ENCODE measurements at places on chromosomes 7 and 10.

DNA sequence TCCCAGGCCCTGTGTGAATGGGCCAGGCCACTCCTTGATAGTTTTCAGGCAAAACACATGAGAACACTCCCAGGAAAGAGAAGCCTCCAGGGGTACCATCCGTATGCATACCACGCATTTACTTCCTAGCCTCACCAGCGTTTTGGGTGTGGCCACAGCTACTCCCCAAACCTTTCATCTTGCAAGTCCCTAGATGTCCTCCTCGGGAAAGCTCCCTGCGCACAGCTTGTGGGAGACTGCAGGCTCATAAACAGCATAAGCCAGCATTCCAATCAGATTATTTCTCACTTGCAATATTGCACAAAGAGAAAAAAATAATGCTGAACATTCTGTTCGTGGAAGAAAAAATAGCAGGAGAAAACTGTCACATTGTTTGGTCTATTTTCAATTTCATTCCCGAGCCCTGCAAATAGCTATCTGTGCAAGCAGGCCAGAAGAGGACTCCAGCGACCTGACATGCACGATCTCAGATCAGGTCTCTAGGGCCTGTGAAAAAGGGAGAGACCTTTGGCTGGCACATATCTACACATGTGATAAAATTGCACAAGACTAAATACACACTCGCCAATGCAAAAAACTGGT, 175.6 kb downstream of the PLXNA4 start:
- DNase-seq, result peak; percentile 55

- no peak for DNase-seq
These were observed 635.4 kb upstream of the PFKP start for GRCh38 chr10:2431961-2432360.

- DNase-seq, result no peak
These were observed 168.6 kb downstream of the MLLT10 start for GRCh38 chr10:21702633-21703111.

DNA sequence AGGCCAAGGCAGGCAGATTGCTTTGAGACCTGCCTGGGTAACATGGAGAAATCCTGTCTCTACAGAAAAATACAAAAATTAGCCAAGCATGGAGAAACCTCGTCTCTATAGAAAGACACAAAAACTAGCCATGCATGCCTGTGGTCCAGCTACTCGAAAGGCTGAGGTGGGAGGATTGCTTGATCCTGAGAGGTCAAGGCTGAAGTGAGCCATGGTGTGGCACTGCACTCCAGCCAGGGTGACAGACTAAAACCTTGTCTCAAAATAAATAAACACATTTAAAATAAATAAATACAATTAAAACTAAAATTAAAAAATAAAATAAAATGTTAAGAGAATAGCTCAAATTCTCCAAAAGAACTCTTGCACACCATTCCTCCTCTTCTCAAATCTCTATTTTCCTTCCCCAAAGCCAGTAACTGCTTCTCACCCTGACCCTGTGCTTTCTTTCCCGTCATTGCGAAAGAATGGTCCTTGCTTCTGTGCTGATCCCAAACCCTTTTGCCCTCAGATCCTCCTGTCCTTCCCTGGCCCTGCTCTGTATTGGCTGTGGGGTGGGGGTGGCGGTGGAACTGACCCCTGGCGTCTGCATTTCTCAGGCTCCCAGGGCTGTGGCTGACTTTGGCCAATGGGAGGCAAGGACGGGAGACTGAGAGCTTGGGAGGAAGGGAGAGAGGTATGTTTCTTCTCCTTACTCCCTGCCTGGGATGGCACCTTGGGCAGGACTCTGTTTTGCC, 12.4 kb downstream of the SRGN start:
- DNase-seq, result no peak

- peak; percentile 84 for DNase-seq
These were observed 103.0 kb downstream of the CTBP2 start for GRCh38 chr10:125057158-125058001.

DNA sequence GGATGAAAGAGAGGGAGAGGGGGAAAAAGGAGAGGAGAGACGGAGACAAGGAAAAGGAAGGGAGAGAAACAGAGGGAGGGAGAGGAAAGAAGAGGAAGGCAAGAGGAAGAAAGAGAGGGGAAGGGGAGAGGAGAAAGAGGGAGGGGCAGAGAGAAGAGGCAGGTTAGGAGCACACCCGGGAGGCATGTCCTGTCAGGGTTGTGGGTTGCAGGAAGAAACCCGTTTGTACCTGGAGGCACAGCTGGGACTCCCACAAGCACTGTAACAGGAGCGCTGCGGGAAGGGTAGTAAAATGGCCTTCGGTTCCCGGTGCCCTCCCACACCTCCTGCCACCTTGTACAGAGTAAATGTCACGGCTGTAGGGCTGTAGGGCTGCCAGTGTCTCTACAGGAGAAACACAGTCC, 24.7 kb downstream of the FGFR2 start:
- DNase-seq, result no peak

DNA sequence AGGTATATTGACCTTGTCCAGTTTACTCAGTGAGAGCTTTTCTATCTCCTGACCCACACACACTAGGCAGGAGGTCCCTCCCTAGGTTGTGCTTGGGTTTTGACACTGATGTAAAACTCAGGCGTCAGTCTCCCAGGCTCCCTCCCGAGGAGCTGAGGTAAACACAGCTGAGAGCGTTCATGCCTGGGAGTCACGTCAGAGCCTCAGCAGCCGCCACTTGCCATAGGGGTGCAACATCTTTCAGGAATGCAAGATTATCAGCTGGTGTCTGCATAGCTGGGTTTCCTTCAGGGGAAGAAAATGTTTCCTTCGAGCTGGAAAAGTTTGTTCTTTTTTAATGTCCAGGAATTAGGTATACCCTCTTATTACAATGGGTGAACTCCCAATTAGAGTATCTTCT, 70.6 kb downstream of the FGFR2 start:
- no peak for DNase-seq

- DNase-seq, result peak; percentile 78
These were observed 62.3 kb downstream of the OSBPL3 start for GRCh38 chr7:24917510-24918239.

DNA sequence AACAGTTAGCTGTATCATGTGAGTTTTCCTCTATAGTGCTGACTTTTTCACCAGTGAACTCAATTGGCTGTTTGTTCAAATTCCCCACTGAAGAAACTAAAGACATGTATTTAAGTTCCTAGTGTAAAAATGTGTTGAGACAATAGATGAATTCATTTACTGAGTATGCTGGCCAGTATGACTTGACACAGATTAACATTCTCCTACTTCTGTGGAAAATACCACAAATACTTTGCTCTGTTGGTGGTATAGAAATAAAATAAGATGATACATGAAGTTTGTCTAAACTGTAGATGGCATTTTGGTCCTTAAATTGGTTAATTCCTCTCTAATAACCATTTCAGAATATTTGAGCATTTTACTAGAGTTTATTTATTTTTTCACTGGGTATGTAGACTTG, 227.7 kb upstream of the TEX47 start:
- no peak for DNase-seq

- DNase-seq, result no peak
These were observed 132.2 kb downstream of the ZNF365 start for GRCh38 chr10:62506371-62506770.

GRCh38 chr10:33721509-33721908, 387.0 kb upstream of the NRP1 start:
- no peak for DNase-seq

- peak; percentile 64 for DNase-seq
These were observed 1.6 kb upstream of the HILPDA start for GRCh38 chr7:128453836-128454804.

DNA sequence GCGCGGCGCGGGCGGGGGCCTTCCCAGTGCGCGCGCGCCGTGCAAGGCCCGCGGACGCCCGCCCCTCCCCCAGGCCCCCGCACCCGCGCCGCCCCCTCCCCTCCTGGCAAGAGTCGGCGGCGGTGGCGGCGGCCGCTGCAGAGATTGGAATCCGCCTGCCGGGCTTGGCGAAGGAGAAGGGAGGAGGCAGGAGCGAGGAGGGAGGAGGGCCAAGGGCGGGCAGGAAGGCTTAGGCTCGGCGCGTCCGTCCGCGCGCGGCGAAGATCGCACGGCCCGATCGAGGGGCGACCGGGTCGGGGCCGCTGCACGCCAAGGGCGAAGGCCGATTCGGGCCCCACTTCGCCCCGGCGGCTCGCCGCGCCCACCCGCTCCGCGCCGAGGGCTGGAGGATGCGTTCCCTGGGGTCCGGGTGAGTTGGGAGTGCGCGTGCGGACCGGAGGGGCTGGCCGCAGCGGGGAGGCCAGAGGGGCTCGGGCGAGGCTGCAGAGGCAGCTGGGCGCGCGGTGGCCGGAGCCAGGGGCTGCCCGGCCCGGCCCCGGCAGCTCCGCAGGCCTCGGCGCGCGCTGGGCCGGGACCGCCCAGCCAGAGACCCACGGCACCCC, at the start of gene BMPR1A:
Gene BMPR1A (plus strand): TSS at position 109 of the 602 bp plus-strand sequence. CDS start 119,400 bp downstream, outside the sequence.
- DNase-seq, result peak; percentile 99

DNA sequence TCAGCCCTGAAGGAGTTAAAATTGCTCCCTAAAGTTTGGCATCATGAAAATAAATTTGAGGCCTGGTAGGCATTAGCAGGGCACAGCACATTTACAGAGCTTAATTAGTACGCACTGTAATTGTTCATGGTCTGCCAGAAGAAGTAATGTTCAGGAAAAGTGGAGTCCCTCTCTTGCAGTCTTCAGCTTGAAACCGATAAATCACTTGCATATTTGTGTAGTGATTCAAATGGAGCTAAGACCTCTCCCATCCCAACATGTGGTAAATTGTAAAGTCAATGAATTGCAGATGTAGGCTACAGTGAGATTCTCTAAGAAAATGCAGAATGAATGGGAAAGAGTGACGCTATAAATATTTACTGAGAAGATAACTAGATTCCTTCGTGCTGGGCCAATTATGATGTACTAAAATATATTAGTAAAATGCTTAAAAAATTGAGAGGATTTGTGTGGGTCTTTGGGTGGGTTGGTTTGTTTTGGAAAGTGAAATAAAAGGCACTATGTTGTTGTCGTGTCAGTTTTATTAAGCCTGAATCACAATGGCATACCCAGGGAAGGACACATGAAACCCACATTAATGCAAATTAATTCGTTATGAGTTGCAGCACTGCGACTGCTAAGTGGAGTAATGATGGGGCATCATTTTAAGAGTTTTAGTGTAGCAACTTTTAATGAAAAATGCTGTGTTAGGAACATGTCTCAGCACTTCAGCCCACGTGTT, 8.4 kb downstream of the TCF7L2 start:
- peak; percentile 81 for DNase-seq

DNA sequence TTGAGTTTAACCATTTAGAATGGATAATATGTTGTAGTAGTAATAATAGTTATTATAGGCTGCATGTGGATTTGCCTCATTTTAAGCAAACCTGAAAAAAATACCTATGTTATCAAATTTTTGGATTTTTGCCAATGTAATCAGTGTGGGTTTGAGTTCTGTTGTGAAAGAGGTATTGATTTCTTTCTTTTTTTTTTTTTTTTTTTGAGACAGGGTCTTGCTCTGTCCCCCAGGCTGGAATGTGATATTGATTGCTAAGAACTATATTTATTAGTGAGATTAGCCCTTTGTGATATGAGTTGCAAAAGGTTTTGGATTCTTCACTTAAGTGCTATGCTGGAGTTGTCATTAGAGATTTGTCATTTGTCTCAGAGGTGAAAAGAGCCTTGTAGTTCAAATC, 124.4 kb downstream of the ST7 start:
- no peak for DNase-seq

DNA sequence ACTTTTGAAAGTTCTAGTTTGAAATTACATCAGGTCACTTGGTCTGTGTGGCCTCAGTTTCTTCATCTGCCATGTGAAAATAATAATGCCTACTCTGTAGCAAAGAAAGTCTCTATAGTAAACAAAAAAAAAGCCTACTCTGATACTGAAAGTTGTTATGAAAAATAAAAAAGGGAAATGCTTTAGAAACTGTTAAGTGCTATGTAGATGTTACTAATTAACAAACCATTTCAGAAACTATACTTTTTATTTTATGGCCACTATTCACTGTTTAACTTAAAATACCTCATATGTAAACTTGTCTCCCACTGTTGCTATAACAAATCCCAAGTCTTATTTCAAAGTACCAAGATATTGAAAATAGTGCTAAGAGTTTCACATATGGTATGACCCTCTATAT, 50.6 kb downstream of the CFTR start:
- no peak for DNase-seq

Data from AG08395 (cell line).